ENCODE measurements at places on chromosomes 3 and 15.
A peak's percentile ranks its signal among the peaks of the same experiment; 100 is the strongest.

DNA sequence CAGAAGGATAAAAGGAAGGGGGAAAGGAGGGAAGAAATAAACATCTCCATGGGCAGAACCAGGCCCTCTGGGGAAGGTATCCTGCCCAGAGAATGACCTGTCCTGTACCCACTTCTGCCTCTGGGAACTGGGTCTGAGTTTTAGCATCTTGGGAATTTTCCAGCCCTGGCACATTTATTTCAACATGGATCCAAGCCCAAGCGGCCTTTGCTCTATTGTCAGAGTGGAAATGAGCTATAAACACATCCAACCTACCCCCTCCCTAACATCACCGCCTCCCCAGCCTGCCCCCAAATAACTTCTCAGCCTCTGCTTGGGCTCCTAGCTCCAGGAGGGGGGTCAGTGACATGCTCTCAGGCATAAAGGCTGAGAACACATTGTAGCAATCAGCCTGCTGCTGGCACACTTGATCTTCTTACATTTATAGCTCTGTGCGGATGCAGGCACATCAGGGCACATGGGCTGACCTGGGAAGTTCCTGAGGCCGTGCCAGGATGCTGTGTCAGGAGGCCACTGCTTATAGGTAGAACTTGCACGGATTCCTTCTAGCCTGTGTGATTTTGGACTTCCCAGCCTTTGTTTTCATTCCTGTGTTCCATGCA, 4.6 kb upstream of the OXTR start:
- no peak for DNase-seq

- no peak for DNase-seq
Measured at GRCh38 chr15:38576837-38577236, 12.2 kb upstream of the RASGRP1 start.

- DNase-seq, result no peak
Measured at GRCh38 chr3:16174976-16175901, 759 bp downstream of the GALNT15 start.

DNA sequence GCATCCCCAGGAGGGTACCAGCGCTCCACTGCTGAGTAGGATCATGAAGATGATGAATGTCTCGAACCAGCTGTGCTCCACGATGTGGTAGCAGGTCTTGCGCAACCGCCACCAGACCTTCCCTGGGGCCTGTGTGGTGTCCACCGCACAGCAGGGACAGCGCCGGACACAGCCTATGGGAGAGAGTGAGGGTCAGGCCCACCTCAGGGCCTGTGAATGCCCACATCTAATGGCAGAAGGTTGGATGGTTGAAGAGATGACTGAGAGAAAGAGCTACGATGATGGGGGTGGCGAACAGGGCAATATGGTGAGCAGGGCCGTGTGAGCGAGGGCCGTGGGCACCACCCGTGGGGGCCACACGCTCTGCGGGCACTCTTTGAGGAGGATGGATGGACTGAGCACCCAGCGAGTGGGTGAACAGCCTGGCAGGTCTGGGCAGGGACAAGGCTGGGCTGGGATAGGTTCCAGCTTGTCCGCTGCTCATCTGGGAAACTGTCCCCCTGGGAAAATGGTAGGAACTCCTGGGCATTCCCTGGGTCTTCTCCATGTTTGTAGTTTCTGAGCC, 74.1 kb downstream of the SCN5A start:
- no peak for DNase-seq

DNA sequence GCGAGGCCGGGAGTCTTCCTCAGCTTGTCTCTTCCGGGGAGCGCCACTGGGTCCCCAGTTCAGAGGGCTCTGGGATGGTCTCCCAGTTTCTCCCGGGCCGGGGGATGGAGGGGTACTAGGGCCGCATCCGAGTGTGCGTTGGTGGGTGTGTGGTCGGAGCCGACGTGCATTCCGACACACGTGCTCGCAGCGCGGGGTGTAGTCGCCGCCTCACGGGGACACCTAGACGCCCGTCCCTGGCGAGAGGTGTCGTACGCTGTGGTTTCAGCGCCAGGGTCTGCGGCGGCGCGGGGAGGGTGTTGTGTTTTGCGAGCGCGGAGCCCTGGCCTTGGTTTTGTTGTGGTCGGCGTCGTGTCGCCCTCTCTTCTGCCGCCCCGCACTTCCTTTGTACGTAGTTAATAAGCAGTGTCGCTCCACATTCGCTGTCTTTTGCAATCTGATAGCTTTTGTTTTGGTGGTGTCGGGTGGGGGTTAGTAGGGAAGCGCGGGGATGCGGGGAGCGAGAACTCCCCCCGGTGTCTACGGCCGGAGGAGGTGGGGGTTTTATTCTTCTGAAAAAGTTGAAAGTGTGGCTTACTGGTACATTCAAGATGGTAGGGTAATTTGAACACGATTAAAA, 2.2 kb downstream of the IGF1R start:
- peak; percentile 58 for DNase-seq

GRCh38 chr15:77034695-77035489, 36.0 kb downstream of the TSPAN3 start:
- peak; percentile 73 for DNase-seq

DNA sequence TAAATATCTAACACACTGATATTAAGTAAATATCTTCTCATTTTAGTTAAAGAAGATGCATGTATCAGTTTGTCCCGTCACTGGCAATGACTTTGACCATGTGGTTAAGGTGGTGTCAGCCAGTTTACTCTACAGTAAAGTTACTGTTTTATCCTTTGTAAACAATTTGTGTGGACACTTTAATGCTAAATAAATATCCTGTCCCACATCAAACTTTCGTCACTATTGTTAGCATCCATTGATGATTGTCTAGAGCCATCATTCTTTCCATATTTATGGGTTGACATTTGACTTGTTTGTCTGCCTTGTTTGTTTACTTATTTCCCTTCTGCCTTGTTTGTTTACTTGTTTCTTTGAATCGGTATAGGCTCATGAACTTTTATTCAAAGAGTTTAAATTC, 11.0 kb upstream of the GPD1L start:
- no peak for DNase-seq

Measured in activated CD4-positive, alpha-beta T cell treated with anti-CD3 and anti-CD28 coated beads for 48 hours (primary cell).